ENCODE measurements at places on chromosomes 7 and 10.

- no peak for DNase-seq
Measured at GRCh38 chr10:5504146-5505072, 5.0 kb upstream of the CALML5 start.

- DNase-seq = no peak
Measured at GRCh38 chr10:5355594-5356301, 9.0 kb upstream of the UCN3 start.

DNA sequence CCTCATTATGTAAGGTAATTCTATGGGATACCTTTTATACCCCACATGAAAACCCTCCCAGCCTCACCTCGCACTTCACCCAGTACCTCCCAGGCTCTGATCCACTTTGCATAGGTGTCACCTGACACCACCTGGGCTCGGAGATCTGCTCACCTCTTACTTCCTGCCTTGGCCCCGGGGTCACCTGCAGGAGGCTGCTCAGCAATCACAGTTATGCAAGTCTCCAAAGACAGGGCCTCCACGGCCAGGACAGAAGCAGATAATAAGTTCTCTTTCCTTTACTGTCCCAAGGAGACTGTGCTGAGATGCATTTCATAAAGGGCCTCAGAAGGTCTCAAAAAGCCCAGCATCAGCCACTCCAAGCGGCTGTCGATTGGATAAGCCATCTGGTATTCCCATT, 112.4 kb upstream of the PPP2R2D start:
- DNase-seq = no peak

DNA sequence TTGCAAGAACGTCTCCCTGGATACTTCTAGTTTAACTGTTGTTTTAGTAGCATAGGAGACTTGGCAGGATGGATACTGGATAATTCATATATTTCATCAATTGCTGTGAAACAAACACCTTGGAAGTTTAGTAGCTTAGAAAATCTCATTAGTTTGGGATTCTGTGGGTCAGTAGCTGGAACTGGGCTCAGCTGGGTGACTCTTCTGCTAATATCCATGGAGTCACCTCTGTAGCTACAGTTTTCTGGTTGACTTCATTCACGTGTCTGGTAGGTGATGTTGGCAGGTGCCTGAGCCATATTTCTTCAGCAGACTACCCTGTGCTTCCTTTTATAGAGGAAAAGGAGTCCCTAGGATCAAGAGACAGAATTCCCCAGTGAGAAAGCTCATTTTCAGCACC, 208.9 kb upstream of the PFKP start:
- DNase-seq = no peak

- DNase-seq = no peak
Measured at GRCh38 chr7:26186364-26187311, 13.9 kb downstream of the HNRNPA2B1 start.

GRCh38 chr10:121449482-121449924, 148.7 kb downstream of the FGFR2 start:
- no peak for DNase-seq

GRCh38 chr7:70574970-70575799, 556.8 kb upstream of the GALNT17 start:
- no peak for DNase-seq

DNA sequence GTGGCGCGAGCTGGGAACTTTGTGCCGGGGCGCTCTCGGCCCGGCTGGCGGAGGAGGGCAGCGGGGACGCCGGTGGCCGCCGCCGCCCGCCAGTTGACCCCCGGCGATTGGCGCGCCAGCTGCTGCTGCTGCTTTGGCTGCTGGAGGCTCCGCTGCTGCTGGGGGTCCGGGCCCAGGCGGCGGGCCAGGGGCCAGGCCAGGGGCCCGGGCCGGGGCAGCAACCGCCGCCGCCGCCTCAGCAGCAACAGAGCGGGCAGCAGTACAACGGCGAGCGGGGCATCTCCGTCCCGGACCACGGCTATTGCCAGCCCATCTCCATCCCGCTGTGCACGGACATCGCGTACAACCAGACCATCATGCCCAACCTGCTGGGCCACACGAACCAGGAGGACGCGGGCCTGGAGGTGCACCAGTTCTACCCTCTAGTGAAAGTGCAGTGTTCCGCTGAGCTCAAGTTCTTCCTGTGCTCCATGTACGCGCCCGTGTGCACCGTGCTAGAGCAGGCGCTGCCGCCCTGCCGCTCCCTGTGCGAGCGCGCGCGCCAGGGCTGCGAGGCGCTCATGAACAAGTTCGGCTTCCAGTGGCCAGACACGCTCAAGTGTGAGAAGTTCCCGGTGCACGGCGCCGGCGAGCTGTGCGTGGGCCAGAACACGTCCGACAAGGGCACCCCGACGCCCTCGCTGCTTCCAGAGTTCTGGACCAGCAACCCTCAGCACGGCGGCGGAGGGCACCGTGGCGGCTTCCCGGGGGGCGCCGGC, 870 bp downstream of the FZD1 start:
- DNase-seq = no peak

- no peak for DNase-seq
Measured at GRCh38 chr10:5843686-5844344, 30.6 kb upstream of the GDI2 start.

DNA sequence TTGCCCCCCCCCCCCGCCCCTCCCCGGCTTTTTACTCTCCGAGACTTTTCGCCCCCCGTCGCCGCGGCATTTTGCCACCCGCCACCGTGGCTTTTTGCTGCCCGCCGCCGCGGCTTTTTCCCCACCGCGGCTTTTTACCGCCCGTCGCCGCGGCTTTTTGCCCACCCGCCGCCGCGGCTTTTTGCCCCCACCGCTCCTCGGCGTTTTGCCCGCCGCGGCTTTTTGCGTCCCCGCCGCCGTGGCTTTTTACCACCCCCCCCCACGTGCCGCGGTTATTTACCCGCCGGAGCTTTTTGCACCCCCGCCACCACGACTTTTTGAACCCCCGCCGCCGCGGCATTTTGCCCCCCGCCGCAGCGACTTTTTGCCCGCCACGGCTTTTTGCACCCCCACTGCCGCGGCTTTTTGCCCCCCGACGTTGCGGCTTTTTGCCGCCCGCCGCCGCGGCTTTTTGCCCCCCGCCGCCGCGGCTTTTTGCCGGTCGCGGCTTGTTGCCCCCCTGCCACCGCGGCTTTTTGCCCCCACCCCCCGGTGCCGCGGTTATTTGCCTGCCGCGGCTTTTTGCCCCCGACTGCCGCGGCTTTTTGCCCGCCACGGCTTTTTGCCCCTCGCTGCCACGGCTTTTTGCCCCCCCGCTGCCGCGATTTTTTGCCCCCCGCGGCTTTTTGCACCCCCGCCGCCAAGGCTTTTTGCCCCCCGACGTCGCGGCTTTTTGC, 461.1 kb downstream of the ZNF33B start:
- DNase-seq = no peak

- no peak for DNase-seq
Measured at GRCh38 chr10:96371356-96371755, 12.6 kb upstream of the OPALIN start.

DNA sequence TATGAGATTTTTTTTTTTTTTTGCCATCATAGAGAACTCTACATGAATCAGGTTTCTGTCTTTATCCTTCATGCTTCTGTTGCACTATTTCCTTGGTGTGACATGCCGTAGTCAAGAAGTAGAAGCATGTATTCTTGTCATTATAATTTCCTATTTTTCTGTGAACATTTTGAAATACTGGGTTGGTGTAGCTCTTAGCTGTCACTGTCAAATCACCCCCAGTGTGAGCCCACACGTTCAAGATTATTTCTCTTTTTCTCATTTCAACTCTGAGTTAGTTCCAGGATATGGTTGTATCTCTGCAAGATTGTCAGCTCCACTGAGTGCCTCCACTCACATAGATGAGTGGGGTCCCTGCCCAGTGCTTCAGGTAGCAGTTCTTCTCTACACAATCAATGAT, 209.5 kb downstream of the NRG3 start:
- no peak for DNase-seq

DNA sequence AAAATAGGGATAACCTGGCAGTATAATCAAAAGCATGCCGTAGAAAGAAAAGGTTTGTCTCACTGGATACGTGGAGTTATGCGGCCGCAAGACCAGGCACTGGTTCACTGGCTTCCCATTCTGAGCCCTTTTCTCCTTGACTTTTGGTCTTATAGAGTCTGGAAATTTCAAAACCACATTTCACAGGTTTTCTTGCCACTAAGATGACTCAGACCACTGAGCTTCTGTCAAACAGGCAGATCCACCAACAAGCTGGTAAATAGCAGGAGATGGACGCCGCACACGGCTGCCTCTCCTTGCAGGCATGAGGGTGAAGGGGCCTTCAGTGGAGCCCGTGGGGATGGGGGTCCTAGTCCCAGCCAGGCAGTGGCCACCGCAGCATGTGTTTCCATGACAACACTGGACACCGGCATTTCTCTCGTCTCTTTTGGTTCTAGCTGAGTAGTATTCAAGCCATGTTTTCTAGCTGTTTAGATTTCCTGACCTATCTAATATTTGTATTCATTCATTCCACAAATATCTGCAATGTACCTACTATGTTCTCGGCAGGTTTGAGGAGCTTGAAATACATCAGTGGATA, 55.5 kb downstream of the KLF6 start:
- DNase-seq = no peak

DNA sequence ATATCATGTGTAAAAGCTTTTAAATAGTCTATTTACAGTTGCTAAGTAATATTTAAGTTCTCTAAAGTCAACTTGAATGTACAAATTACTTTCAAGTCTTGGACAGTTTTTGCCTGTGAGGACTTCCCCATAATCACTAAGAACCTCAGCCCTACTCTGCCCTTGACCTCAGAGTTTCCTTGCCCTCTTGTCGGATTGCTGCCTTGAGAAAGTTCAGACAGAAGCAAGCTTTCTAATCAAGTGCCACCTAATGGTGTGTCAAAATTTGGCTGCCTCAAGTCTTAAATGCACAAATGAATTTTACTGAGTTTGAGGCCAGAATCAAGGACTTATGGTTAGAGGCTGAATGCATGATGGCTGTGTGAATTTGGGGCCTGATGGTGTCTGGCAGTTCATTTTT, 88.3 kb upstream of the KAT6B start:
- no peak for DNase-seq

GRCh38 chr7:98956937-98957336, 78.6 kb downstream of the TRRAP start:
- no peak for DNase-seq

GRCh38 chr7:152522571-152523067, 86.8 kb upstream of the KMT2C start:
- DNase-seq = no peak

DNA sequence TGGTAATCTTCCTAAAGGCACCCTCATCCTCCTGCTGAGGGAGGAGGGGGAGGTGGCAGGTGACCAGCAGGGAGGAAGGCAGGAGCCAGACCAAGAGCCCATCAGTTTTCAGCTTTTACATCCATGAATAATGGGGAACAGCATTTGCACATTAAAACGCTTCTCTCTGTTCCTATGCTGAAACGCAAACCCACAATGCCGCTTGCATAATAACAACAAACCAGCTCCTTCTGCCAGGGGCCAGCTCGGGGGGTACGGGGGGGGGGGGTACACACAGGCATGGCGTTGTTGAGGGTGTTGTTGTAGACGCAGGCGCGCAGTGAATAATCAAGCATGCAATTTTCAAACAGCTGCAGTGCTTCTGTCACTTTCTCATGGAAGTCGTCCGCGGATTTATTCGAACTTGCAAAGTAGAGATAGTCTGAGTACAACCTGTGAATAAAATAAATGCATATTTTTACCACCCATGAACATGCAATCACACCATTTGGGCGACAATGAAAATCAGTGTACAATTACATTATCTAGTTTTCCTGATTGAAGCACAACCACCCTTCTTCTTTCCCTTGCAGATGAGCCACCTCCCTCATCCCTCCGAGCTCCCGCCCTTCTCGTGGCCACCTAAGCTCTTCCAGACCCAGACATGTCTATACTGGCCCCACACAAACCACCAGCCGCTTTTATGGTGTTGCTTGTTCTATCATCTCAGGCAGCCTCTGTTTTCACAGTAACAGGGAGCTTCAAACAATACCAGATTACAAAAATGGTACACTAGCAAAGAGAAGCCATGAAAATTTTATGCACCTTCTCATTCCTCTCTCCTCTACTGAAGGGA, 72.2 kb downstream of the CHST15 start:
- no peak for DNase-seq

- no peak for DNase-seq
Measured at GRCh38 chr7:99112097-99112496, 31.8 kb downstream of the SMURF1 start.
